H1 (cell line): ENCODE measurements at places on chromosomes 3 and 15. TPM values are rescaled to one million over a fixed set of nuclear protein-coding genes. Genes with fewer than 3 reads are reported as not detected.

YEATS2 gene
- total RNA-seq = 52.6 and 53.7 TPM in 2 replicates

CILP gene
- not detected in 2 replicates for total RNA-seq

ZIC4 gene
- 0.13 TPM in 1 of 2 replicates, not detected in the other for total RNA-seq

DNA sequence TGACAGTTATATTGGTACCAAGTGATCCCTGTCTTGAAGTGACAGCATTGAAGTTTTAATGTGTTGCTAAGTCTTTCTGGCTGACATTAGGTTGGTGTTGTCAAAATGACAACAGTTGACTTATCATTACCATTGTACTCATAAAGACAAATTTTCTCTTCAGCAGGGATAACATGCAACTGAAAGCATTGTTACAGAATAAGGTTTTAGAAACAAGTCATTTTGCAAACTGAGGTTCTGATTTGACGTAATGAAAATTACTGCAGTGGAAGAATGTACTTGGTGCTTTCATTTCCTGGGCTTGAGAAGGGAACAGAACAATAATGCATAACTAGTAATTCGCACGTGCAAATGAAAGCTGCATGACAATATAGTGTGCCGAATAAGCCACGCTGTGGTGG is 75.1 kb downstream of the MOBP start:
- no peak for DNase-seq

DNA sequence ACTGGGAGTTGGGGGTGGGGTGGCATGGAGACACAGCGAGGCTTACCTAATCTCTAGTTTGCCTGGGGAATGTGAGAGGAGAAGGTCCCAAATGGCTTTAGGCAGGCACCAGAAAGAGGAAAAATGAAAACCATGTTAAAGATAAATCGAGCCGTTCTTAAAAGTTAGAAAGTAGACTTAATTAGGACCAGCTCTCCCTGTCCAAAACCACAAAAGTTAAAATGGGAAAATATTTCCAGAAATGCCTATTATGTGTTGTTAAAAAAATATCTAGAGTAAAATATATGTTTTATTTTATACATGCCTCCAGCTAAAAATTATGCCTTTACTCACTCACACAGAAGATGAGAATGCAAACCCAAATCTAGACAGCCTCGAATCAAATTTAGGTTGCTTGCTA is 50.1 kb downstream of the LRTM1 start:
- DNase-seq = no peak

DNA sequence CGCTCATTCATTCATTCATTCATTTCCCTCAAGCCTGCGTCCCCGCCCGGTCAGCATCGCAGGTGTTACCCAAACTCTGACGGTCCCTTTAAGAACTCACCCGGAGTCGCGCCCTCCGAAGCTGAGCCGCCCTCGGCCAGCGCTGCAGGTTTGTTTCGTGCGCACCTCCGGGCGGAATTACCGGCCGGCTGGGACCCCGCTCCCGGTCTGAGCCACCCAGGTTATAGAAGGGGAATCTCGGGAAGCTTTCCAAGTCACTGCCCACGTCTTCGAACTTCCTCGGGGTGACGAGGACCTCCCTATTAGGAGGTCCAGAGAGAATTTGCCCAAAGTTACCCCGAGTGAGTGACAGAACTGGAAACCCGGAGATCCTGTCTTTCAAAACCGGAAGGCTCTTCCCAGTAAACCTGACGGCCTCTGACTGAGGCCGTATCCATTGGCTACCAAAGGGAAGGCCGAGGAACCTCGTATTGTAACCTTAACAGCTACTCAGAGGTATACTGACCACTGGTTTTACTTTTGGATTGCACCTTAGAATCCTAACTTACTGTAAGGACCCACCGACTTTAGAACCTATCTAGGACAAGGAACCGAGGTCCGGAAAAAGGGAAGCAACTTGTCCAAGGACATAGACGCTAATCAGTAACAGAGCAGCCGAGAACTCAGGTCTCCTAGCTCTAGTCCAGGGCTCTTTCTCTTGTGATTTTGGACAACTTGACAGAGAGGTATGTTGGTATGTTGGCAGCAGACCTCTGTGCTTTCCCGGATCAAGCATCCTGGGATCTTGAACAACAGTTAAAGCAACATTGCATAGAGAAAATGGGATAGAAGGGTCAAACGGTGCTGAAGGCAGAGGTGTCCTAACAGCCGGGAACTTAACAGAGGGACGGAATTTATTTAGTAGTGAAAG is 788 bp upstream of the DLG1 start:
- DNase-seq = peak; percentile 70

DNA sequence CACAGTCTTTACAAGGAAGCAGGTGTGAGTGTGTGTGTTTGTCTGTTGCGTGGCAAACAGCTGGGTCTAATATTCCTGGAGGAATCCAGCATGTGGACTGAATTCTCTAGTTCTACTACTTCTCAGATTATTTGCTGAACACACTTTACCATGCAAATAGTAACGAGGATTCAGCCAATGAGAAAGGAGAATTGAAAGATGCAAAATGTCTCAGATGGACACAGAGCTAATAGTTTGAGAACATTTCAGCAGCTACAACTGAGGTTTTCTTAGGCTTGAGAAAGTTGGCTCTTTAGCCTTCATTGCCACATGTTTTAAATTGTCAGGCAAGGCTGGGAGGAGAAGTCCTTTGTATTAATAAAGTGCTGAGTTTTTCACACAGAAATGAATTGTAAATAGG is 568.0 kb upstream of the MDFIC2 start:
- DNase-seq = no peak

- DNase-seq = no peak
Measured at GRCh38 chr3:115085197-115085865, 61.8 kb downstream of the ZBTB20 start.
